T-helper 1 cell (primary cell): ENCODE measurements at places on chromosomes 6 and 20.

DNA sequence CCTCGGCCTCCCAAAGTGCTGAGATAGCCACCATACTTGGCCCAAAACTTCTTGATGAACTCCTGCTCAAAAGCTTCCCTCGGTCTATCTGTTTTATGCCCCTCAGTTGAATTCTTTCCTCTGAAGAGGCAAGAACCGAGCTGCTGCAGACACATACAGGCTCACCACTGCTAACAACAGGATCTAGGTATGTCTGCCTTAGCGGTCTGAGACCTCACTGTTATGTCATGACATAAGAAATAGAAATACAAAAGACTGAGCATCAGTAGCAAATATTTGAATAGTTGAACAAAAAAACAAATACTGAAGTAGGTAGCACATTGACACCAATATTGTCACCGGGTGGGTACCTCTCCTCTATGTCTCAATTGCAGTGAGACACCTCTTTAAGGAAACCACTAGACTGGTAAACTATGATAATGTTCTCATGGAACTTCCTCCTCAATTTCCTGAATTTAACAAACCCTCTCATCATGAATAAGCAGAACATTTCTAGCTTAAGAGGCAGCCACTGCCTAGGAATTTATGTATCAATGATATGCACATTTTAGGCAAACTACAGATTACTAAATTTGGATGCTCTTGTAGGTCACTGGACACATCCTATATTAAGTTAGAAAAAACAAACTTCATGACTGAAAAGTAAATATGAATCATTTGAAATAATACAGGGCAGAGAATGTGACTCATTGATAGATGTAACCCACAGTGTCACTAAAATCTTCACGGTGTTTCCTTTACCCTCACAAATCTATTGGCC, 9.4 kb upstream of the STXBP5 start:
- DNase-seq = no peak

DNA sequence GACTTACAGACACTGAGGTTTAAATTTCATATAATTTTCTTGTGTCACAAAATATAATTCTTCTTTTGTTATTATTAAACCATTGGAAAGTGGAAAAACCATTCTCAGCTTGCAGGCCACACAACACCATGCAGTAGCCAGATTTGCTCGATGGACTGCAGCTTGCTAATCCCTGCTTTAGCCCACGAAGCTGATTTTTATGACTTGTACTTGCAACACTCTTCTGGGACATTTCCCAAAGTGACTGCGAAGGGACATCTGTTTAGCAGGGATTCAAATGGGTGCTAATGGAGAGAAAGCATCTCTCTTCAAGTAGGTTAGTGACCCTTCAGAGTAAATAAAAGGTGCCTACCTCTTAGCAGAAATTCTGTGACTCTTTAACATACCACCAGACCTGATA, 304.6 kb upstream of the ZFP64 start:
- DNase-seq = no peak

GRCh38 chr6:43990627-43991619, 136.3 kb downstream of the MRPL14 start:
- no peak for DNase-seq

DNA sequence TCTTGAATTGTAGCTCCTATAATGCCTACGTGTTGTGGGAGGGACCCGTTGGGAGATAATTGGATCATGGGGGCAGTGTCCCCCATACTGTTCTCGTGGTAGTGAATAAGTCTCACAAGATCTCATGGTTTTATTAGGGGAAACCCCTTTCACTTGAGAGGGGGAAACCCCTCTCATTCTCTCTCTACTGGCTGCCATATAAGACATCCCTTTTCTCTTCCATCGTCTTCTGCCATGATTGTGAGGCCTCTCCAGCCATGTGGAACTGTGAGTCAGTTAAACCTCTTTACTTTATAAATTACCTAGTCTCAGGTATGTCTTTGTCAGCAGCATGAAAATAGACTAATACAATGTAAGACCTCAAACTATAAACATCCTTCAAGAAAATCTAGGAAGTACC, 23.1 kb downstream of the PAQR8 start:
- DNase-seq = no peak

GRCh38 chr6:67757465-67758033, 877.5 kb upstream of the ADGRB3 start:
- DNase-seq = no peak

- no peak for DNase-seq
Measured at GRCh38 chr6:97110149-97110548, 172.9 kb downstream of the MMS22L start.

DNA sequence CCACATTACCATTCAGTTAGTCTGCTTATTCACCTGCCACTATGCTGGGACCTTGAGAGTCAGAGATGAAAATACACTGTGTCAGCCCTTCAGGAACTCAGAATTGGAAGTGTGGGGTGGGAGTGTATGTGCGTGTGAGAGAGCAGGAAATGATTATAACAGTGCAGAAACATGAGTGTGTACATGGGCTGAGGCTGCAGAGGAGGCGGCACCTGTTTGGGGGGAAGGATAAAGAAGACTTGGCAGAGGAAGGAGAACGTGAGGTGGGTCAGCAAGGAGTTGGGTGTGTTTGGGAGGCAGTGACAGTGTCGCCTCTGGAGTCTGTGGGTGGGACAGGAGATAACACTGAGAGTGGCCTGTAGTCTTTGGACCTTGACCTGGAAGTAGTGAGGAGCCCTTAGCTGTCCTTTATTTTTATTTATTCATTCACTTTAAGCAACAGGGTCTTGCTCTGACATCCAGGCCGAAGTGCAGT, 3.1 kb downstream of the CHMP4B start:
- no peak for DNase-seq

DNA sequence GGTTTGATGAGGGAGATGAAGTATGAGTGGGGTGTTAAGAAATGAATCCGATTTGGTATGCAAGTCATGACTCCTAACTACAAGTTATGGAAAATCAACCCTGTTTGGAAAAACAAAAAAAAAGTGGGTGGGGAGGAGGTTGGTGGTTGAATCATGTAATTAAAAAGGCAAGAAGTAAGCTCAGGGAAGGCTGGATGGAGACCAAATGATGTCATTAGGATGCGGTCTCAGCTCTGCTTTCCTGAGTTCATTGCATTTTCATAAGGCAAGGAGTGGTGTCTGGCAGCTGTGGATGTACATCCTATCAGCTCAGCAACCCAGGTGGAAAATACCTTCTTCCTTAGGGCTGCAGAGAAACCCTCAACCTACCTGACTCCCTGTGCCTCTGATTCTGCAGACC, 60.4 kb upstream of the AKAP12 start:
- DNase-seq = no peak

DNA sequence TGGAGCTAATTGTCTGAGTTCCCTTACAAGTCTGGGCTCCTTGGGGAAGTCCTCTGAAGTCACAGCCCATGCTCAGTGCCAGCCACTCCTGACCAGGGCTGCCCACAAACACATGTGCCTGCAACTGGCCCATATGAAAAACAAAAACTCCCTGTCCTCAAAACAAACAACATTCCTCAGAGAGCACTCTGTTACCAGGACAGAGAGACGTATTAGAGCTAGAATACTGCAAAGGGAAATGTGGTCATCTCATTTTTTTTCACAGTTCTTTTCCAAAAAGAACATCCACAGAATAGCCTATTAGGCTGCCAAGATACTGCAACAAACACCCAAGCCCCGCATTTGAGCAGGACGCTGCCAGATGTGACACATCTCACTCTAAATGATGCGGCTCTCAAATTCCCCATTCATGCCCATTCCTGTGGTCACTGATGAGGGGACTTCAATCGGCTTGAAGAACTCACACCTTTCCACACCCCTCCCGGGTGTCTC, 71.1 kb downstream of the SLC22A23 start:
- no peak for DNase-seq

DNA sequence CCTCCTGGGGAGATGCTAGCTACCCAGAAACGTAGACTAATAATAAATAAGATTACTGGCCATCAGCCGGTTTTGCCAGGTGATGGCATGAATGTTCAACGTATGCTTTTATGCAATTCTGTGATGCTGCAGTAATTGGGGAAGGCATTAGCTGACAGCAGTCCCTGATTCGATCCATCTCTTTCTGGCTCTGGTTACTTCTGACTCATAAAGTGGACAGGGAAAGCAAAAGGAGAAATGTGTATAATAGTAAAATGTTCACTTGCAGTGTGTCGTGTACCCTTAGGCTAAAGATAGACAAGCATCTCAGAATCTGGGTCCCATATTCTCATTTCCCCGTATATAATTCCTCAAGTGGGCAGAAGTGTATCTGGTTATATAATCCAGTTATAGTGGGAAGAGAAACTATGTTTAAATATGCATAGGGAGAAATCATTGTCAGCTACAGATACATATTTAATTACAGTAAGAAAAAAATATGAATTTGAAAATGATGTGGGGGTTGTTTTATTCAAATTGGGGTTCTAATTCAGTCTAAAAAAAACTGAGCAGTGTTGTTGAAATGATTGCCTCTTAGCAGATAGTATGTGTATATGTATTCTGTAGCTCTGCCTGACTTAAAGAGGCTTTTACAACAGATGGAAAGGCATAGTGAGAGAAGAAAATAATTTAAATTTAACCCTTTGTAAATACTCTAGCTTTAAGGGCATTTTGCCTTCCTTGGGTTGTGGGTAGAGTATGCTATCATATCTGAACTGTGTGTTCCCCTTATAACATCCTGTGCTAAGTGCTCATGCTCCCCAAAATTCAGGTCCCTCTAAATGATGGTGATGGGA, 40.6 kb downstream of the DOK5 start:
- DNase-seq = no peak

DNA sequence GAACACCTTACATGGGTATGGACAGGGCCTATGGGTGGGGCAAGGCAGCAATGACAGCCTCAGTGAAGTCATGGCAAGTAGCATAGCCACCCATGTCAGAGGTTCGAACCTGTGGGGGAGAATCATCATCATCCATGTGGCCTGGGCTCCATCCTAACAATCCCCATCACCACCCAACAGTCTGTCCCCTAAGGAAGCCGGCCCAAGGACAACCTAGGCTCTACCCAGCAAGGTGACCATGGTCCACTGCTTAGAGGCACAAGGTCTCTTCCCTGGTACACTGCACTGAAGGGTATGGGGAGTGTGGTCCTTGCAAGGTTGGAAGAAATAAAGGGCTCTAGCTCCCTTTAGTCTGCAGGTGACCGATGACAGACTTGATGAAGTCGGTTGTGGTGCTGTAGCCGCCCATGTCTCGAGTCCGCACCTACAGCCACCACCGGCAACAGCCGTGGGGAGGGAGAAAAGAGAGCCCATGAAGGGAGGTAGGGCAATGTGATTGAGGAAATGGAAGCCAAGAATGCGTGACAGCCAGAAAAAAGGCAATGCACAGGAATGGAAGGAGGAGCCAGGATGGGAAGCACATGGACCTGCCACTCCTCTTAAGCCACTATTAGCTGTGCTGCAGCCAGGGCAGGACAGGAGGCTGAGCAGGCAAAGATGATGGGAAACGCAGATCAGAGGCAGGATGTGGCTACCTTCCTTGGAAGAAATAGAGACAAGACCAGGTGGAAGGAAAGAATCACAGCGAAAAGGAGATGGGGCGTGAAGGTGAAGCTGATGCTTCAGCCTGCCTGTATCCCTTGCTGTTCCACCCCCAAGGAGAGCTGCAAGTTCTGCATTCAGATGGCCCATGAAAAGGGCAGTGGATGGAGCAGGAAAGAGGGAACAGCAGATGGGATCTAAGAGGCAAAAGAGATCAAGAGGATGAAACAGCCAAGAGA, 5.3 kb downstream of the IDH3B start:
- no peak for DNase-seq

DNA sequence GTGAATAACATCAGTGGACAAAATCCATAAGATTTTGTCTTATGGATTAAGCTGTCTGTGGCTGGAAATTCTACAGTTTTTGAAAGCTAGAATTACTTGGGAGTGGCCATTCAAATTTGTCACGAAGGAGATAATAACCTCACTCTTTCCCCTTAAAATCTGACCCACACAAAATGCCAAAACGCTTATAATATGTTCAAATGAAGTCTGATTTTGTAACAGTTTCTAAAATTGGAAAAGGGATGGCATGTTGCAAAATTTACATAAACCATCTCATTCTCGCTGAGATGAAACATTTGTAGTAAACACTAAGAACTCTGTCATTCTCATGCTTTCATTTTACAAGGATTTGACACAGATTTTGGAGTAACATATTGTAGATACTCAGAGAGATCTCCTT, 112.7 kb downstream of the GJA1 start:
- DNase-seq = no peak

GRCh38 chr20:5887386-5887785, 62.9 kb downstream of the TRMT6 start:
- no peak for DNase-seq

DNA sequence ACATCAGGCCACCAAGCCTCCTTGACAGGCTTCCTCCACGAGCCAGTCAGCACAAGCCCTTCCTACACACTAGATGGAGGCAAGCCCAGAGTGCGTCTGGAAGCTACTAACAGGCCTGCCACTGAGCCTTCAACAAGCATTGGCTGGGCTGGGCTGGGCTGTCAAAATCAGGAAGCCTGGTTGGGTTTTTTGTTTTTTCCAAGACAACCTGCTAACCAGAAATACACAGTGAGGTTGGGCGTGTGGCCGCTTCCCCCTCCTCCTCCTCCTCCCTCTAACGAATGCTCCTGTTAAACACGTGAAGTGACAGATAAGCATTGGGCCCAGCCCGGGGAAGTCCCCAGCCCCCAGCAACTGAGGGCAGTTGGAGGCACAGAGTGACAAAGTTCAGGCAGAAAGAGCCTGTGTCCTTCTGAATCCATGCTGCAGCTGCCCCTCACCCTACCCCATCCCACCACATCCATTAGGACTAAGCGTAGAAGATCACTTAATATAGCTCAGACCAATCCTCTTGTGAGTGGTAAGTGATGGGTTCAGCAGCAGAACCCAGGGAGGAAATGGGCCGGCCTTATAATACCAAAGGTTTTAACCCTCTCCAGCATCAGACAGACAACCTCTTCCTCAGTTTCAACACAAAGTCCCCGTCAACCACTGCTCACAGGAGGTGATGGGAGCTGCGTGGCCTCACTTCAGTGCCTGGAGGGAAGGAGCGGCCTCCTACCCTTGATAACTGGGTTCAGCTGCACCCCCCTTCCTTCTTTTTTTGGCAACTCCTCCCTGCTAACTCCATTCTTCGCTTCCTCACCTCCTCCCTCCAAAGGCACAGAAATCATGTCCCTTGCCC, 1.1 kb downstream of the NFATC2 start:
- DNase-seq = peak; percentile 79

GRCh38 chr6:16670183-16670582, 91.1 kb downstream of the ATXN1 start:
- DNase-seq = no peak
